ENCODE measurements at places on chromosomes 5 and 9.

DNA sequence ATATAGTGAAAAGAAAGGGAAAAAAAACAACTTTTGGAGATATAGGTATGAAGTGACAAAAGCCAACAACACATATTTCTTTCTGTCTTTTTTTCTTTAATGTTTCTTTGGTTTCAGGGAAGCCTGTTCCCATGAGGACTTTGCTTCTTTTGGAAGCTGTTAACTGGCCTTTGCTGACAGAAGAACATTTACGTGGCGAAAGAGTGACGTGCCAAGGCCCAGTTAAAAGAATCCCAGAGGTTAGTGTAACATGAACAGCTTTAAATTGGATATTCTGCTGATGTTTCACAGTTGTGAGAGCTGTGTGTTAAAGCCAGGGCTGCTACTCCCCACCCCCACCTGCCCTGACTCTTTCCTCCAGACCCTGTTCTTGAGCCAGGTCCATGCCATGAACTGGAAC, 275.9 kb downstream of the CRB2 start:
- no peak for DNase-seq

DNA sequence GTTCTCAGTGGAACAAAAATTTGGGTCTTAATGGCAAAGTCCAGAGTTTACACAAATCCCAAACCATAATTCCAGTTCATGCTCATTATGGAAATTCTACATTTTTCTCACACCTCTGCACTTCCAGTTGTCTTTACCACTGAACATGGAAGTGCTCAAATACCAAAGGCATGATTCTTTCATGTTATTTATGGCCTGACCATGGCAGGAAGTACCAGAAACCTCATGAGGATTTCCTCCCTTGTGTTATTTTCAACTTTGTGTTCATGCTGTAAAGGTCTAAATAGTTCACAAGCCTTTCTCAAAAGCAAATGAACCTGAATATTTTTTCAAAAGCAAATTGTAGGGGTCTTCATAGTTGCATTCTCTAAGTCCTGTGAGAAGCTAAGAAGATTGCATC, 82.0 kb upstream of the ITGA1 start:
- no peak for DNase-seq

DNA sequence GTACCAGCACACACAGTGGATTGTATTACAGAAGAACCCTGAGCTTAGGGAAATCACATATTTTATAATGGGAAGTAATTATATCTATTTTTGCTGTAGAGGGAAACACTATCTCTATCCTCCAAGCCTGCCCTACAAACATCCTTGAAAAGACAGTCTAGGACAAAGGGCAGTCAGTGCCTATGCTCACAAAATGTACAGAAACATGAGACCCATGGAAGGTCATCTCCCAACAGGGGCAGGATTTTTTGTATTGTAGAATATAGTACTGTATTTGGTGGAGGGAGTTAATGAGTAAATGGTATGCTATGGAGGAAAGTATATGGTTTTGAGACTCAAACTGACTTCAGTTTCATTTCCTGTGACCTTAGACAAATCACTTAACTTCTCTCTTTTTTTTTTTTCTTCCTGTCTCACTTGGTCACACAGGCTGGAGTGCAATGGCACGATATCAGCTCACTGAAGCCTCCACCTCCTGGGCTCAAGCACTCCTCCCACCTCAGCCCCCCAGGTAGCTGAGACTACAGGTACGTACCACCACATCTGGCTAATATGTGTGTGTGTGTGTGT, 5.8 kb upstream of the RAB14 start:
- DNase-seq: no peak

DNA sequence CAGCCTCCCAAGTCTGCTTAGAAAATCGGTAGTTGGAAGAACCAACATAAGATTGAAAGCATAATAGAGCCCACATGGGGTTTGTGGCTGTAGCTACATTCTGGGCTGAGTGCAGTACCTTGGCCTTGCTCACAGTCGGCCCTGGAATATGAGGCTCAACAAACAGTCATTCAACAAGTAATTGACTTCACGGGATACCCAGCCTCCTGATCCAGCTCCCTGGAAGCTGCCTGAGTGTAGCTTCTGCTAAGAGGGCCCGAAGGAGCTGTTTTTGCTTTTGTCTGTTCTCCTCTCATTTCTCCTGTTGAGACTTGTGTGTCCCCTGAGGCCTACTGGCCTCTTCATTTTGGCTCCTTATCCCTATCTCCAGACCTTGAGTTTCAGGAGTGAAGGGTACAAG, 170.7 kb downstream of the HSPA4 start:
- DNase-seq: no peak

DNA sequence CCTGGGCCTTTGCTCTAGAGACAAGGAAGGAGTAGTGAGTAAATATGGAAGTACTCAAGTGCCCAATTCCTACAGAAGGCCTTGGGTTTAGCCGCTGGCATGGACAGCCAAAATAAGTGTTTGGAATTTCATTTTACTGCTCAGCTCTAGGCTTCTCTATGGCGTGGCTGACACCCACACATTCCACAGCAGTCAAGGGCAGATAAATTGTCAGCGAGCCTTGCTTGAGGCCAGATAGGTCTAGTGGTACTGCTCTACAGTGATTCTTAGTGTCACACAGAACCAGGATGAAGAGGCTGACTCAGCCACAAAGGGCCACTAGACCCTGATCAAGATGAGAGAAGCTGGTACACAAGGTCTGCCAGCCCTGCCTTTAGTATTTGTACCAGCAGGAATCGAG, 111.0 kb upstream of the NFIB start:
- DNase-seq: no peak

DNA sequence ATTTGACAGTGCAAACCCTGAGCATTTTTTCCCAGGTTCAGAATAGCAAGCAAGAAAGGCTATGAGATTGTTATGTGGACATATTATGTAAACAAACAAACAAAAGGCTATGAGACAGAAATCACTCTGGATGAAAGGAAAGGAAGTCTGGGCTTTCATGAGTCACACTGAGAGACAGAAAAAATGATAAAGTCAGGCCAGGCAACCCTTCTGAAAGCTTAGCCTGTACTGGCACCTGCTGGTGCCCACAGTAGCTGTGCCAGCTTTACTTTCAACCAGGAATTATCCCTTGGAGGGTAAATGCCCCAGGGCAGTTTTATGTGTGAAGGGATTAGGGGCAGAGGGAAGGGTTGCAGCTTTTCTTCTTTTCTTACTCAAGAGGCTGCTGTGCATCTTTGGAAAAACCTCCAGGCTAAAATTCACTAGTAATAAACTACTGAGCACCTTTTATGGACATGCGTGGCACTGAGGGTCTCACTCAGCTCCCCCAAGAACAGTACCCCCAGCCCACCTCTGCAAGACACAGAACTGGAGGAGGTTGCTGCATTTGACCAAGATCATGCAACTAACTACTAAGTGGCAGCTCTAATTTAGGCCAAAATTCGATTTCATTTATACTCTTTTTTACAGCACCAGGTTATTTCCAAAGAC, 41.7 kb downstream of the ACTL7B start:
- DNase-seq: no peak

GRCh38 chr5:81895307-81895706, 76.5 kb upstream of the ATG10 start:
- no peak for DNase-seq

- DNase-seq: no peak
Observed at GRCh38 chr5:28788954-28789353, 1750.6 kb upstream of the CDH9 start.

DNA sequence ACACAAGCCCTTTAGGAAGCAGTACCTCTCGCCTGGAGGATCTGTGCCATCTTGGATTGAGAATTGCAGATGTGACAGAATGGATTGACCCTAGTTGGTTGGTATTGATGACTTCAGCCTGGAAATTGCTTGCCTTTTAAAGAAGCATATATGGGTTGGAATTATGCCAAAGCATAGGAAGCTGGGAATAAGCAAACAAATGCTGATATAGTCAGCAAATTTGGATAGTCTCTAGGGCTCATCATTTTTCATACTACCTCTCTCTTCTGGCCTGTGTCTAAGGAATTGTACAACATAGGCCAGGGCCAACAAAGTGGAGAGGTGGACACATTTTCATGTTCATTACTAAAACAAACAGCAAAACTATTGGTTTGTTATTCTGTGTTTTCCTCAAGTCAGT, 13.2 kb downstream of the TRIM32 start:
- DNase-seq: no peak

- no peak for DNase-seq
Observed at GRCh38 chr5:72694856-72695255, 121.6 kb upstream of the TNPO1 start.

DNA sequence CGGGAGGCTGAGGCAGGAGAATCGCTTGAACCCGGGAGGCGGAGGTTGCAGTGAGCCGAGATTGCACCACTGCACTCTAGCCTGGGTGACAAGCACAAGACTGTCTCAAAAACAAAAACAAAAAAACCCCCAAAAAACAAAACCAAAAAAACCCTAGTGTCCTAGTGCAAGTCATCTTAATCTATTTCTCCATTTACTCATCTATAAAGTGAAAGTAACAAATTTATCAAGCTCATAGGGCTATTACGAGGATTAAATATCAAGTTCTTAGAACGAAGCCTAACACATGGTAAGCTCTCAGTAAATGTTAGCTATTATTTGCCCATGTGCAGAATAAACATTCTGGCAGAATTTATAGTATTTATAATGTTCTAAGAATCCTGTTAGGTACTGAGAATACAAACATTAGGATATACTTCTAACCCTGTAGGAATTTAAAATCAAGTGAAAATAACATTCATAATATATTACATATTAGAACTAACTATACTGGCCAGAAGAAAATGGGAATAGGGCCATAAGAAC, 45.0 kb downstream of the GOLPH3 start:
- no peak for DNase-seq

- DNase-seq: no peak
Observed at GRCh38 chr9:97742545-97742944, 45.4 kb upstream of the XPA start.

GRCh38 chr9:134985451-134985850, 67.7 kb upstream of the FCN1 start:
- DNase-seq: no peak

DNA sequence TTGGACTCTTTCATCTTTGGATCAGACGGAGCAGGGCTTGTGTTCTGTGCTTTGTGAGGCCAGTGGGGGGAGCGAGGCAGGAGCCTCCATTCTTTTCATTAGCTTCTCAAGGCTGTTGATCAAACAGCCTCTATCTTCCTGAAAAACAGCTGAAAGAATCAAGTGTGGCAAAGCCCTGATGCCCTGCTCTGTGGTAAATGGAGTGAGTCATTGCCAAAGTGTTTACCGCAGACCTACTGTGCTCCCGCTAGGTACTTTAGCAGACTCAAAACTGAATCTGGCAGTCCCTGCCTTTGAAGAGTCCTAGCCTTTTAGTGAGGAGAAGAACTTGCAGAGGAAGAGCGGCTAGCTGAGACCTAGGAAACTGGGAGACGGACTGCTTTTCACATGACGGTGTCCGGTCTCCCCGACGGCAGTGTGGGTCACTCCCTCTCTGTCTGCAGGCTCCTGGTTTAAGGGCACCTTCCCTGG, 3.3 kb downstream of the ANKRD33B start:
- DNase-seq: no peak

DNA sequence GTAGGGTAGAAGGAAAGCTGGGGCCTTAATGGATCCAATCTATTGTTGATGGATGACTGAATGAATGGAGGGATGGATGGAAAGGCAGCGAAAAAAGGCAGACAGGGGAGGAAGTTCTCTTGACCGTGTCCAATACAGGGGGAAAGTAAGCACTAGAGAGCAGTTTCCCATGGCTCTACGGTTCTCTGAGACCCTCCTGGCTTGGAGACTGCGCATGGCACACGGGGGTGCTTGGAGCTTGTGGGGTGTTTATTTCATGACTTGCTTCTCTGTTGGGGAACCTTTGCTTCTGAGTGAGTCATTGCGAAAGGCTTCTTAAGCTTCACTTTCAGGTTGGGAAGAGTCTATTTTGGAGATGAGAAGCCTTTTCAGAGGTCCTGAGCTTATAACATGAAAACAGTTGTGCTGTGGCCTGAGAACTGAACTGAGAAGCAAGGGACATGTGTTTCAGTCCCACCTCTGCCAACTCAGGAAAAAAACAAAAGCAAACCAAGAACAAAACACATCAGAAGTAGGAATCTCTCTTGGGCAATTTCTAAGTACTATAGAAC, 12.8 kb upstream of the TEX48 start:
- DNase-seq: no peak

GRCh38 chr9:116323571-116323970, 170.0 kb downstream of the PAPPA start:
- no peak for DNase-seq

GRCh38 chr9:123724211-123724796, 205.6 kb downstream of the DENND1A start:
- no peak for DNase-seq

DNA sequence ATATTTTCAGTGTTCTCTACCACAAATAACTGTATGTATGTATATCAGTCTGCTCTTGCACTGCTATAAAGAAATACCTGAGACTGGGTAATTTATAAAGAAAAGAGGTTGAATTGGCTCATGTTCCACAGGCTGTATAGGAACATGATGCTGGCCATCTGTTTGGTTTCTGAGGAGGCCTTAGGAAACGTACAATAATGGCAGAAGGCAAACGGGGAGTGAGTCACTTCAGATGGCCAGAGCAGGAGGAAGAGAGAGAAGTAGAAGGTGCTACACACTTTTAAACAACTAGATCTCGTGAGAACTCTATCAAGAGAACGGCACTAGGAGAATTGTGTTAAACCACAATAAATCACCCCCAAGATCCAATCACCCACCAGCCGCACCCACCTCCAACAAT, 121.7 kb downstream of the ADAMTS6 start:
- DNase-seq: no peak

DNA sequence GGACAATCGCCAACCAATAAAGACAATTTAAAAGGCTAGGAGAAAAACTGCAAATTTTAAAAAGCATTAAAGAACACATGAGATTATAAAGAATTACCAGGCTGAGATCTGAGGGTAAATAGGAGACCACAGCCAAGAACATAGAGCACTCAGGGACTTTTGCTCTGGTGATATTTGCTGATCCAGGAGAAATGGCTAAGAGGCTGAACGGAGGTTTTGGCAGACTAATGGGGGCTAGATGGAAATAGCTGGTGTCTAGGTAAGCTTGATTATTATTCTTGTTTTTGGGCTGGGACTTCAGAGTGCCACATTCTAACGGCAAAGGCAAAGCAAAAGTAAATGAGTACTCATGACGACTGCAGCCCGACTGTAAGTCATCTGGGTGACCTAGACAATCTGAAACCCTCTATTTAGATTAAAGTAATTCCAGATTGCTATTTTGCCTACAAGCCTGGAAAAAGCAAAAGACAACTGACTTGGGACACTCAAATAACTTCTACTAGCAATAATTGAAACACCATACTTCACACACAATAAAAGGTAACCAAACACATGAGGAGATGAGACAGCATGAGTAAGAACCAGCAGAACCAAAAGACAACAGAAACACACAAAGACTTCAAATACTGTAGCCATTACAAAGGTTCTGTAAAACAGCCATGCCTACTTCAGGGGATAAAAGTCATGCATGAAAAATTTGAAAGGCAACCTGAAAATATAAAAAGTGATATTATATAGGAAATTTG, 68.8 kb downstream of the JAKMIP2 start:
- no peak for DNase-seq

- DNase-seq: no peak
Observed at GRCh38 chr9:105044518-105044917, 116.6 kb upstream of the ABCA1 start.

DNA sequence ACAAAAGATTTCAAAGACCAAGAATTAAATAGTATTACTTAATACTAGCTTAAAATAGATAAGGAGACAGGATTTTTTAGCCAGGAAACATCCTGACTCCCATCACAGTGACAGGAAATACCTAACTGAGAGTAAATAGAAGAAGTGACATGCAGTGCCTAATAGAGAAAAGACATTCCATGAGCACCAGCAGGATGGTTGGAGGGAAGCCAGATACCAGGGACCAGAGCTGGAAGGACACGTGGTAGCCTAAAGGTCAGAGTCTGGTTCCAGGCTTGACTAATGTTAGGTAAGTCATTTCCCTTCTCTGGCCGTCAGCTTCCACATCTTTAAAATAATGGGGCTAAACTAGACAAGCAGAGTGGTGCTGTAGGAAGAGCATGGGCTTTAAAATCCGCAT, 41.6 kb downstream of the CDK5RAP2 start:
- no peak for DNase-seq

All from effector CD8-positive, alpha-beta T cell (primary cell).